Activated T-cell treated with anti-CD3 and anti-CD28 coated beads for 1 hour (primary cell): ENCODE measurements at places on chromosomes 11 and 22.

GRCh38 chr22:40955571-40955970, 4.4 kb downstream of the RBX1 start:
- no peak for DNase-seq

GRCh38 chr22:48410536-48410935, 1417.1 kb downstream of the BRD1 start:
- no peak for DNase-seq

GRCh38 chr22:42077486-42078125, 1.9 kb upstream of the SMDT1 start:
- DNase-seq: no peak

DNA sequence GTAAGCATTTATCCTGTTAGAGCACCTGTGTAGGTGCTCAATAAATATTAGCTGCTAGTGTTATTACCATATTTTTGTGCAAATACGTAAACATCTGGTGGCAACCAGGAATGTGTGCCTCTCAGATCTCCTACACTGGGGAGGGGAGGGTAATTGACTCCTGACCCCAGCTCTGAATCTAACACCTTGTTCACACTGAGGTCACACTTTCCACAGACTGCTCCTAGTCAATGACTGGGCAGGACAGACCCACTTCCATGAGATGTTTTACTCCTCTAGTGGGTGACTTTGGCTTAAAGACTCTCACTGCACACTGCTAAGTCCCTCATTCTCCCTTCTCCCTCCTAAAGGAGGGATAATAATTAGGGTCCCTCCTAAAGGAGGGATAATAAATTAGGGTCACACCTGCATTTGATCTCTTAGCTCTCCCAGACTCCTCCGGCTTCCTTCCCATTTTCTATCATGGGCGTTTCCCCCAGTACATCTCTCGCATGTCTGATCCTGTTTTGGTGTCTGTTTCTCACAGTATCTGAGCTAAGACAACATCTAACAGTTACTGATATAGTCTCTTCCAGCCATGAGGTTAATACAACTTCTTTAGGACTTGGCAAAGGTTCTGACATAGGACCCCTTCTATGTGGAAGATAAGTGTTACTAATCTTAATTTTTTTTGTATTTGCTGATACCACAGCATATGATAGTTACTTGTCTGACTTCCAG, 8.0 kb downstream of the CSTPP1 start:
- DNase-seq: no peak

- no peak for DNase-seq
Measured at GRCh38 chr11:134901542-134901941, 489.5 kb upstream of the B3GAT1 start.

GRCh38 chr11:614623-615503, 887 bp downstream of the IRF7 start:
- DNase-seq: no peak

DNA sequence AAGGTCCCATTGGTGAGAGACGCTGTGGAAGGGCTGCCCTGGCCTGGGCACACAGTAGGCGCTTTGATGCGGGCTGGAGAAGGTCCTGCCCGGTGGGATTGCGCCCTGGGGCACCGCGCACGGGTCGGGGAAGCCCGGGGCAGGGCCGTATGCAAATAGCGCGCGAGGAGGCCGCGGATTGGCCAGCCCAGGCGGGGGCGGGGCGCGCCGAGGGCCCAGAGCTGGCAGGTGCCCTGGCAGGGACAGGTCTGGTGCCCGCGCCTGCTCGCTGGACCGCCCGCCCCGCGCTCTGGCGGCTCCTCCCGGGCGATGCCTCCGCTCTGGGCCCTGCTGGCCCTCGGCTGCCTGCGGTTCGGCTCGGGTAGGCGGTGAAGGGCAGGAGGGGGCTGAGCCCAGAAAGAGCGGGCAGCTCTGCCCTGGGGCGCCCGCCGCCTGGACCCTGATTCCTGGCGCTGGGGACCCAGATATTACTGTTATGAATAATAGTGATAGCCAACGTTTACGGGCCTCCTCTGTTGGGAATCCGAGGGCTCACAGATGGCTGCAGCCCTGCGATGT, at the start of gene UPK3A:
Gene UPK3A (plus strand): TSS at position 245 of the 558 bp plus-strand sequence. CDS start 65 bp downstream, at position 310.
- DNase-seq: peak; percentile 51
